ENCODE measurements at places on chromosomes 11 and 22.

- DNase-seq: no peak
Measured at GRCh38 chr11:18239655-18240054, 3.1 kb upstream of the SAA4 start.

GRCh38 chr11:96043291-96043690, 119.4 kb upstream of the MTMR2 start:
- no peak for DNase-seq

DNA sequence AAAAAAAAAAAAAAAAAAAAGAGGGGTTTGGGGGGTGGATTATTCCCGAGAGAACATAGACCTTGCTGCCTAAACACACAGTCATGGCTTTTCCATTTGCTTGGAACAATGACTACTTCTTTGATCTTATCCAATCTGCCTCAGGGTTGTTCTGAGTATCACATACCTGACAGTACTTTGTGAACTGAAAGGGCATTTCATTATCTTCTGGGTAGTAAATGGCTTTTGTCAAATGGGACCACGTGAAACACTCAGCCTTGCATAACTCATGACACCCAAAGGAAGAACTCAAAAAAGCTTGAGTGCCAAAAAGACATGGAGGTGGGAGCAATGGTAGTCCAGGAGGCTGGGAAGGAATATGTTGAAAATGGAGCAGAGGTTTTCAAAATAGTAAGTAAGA, 123.2 kb upstream of the BID start:
- no peak for DNase-seq

DNA sequence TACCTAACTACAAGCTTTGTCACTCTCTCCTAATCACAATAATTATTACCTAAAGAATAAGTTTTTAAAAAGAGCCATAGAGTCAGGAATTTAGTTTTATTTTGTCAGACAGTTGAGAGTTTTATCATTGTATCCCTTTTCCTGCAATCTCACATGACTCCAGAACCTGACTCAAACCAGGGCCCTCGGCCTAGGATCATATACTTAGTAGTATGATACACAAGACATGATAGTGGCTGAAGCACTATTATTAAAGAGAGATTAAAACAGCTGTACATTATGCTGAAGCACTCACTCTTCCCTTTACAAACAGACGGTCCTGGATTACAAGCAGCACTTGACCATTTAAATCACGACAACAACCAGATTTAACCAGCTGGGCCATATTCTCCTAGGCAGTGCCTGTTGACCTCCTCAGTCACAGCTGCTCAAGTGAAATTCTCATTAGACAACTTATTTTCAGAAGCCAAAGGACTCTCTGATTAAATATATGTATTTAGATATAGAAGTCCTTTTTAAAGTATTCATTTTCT, 44.0 kb downstream of the SOX6 start:
- DNase-seq: no peak

GRCh38 chr22:20509344-20510047, 2.1 kb downstream of the MED15 start:
- peak; percentile 90 for DNase-seq

GRCh38 chr11:72871119-72871518, 56.9 kb downstream of the ATG16L2 start:
- DNase-seq: peak; percentile 8
